ENCODE measurements at places on chromosomes 2 and 18.

DNA sequence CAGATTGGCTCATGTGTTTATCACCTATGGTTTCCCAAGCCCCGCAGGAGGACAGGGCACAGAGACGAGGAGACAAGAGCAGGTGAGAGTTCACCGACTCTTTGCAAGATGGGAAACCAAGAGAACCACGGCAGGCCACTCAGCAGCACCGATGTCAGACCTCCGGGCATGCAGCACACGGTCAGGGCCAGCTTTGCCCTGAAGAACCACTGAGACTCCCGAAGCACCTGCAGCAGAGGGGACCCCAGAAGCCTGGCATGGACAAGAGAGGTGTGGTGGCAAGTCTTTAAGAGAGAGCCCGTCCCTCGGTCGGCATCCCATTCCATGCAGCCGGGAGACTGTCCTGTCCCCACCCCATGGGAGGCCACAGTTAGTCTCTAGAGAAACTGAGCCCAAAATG lies 36.6 kb upstream of the TAF1B start:
- no peak for DNase-seq

GRCh38 chr2:198314559-198315153 lies 510.3 kb downstream of the PLCL1 start:
- DNase-seq = peak; percentile 49

GRCh38 chr2:15302154-15302553 lies 259.0 kb downstream of the NBAS start:
- no peak for DNase-seq

- DNase-seq = no peak
These were observed 79.7 kb downstream of the PDK1 start for GRCh38 chr2:172635548-172635947.

DNA sequence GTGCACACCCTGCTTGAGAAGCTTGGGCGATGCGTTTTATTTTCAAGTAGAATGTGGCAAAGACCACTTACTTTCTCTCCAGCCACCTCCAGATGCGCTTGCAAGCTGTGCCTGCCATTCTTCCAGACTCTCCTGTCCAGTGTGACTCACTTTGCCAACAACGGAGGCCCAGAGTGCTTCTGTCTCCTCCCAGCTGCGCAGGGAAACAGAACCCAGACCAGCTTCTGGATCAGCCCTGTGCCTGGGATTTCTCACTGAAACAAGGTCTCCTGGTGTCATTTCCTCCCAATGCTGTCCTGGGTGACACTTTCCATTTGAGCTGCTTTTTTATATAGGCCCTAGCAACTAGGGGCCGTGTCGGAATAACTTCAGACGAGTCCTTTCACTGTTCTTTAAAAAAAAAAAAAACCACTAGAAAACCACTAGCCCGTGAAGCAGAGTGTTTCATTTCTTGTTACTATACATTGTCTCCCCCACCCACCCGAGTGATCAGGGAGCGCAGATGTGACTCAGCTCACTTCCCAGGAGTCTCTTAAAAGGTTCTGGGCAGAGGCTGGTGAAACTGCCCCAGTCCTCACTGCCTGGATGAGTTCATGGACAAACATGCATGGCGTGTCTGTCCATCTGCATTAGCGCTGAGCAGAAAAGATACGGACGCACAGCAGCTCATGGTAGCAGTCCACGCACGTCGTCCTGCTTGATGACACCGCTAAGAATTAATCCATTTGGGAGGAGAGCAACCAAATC lies 25.3 kb upstream of the RPL31 start:
- no peak for DNase-seq

DNA sequence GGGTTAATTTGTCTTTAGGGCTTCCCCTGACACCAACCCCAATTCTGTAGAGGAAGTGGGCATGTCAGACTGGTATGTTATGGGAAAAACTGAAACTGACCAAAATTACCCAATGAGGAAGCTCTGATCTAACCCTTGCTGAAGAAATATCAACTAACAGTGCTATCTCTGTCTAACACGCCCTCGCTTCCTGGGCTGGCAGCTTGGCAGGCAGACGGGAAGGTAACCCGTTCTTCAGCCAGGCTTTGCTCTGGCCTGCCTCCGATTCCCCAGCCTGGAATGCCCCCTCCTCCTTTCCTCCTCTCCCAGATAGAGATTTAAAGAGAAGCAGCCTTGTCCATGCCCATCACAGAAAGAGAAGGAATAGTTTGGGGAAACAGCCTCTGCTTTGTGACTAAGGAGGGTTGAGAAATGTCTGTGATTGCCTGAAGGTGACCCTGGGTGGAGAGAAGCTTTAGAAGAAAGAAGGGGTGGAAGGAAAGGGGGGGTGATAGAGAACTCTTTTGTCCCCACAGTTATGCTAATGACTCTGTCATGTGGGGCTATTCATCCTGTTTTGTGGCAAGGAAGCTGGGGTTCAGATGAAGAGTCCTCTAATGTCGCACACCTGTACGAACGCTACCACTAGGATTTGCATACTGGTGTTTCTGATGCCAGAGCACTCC lies 15.4 kb downstream of the HK2 start:
- DNase-seq = no peak

DNA sequence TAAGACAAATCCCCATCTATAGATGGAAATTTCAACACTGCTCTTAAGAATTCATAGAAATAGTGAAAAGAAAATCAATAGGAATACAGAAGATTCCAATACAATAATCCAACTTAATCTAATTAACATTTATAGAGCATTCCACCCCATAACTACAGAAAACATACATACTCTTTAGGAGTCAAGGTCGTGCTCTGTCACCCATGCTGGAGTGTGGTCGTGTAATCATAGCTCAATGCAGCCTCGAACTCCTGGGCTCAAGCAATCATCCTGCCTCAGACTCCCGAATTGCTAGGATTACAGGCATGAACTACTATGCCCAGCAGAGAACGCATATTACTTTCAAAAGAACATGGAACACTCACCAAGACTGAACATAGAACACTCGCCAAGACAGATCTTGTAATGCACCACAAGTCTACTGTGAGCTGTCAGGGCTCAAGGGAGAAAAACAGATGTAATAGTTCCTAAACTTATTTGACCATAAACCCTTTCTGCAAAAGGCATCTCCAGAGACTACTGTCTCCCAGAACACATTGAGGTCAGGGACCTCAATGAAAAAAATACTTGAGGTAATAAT lies 14.1 kb downstream of the MEMO1 start:
- no peak for DNase-seq

DNA sequence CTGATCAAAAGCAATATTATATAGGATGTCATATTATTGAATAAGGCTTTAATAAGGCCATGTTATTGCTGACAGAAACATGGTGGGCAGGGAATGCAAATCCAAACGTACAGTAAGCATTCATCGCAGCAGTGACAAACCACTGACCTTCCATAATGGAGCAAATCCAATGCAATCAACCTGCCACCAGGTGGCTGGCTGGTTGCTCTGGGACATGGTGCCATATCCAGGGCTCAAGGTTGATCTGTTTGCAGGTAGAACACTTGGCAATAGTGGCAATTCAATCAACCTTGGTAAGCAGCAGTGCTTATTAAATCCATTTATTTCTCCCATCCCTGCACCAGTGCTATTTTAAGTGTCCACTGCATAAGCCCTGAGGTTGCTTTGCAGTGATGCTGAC lies 75.4 kb downstream of the CERKL start:
- no peak for DNase-seq

GRCh38 chr2:41024816-41025215 lies 572.9 kb upstream of the SLC8A1 start:
- DNase-seq = no peak

GRCh38 chr2:67858886-67859285 lies 203.9 kb downstream of the C1D start:
- DNase-seq = no peak

DNA sequence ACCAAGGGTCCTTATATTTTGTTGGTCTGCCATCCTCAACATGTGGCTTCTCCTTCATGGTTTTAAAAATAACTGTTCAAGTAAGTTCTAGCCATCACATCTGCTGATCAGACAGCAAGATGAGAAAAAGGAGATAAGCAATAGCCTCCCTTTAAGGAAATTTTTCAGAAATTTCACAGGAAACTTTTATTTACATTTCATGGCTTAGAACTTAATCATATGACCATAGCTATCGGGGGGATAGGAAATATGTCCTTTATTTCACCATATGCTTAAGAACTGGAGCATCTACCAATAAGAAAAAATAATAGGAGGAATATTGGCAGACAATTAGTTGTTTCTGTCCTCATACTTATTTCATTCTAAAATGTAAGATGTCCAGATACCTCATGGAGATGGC lies 16.2 kb downstream of the ATF2 start:
- DNase-seq = no peak

- DNase-seq = no peak
These were observed 6.5 kb downstream of the POU3F3 start for GRCh38 chr2:104860451-104860790.

DNA sequence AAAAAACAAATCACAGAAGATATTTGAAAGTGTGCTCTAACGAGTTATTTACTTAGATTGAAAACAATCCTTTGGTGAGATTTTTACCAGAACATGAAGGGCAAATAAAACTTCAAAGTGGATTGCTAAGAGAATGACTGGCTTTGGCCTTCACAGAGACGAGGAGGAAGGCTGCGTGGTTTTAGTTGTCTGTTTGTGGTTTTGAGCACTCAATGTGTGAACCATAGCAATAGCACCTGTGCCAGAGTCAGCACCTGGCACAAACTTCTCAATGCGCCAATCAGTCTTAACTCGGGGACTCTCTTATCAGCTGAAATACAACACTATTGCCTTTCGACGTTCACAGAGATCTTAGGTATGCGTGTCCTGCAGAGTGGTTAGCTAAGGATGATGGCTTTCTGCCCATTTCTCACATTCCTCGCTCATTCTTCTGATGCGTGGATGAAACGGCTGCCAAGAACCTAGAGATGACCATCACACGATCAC lies 70.0 kb downstream of the MBP start:
- no peak for DNase-seq

DNA sequence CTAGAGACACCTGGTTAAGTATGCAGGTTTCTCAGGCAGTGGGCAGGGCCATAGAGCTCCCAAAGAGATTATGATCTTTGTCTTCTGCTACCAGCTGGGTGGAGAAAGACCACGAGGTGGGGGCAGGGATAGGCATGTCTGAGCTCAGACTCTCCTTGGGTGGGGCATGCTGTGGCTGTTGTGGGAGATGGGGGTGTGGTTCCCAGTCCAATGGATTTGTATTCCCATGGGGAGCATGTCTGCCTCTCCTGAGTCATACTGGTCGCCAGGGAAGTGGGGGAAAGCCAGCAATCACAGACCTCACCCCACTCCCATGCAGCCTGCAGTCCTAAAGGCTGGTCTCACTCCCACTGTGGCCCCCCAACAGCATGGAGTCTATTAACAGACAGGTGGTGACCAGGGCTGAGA lies 31.4 kb upstream of the RHOB start:
- DNase-seq = no peak

DNA sequence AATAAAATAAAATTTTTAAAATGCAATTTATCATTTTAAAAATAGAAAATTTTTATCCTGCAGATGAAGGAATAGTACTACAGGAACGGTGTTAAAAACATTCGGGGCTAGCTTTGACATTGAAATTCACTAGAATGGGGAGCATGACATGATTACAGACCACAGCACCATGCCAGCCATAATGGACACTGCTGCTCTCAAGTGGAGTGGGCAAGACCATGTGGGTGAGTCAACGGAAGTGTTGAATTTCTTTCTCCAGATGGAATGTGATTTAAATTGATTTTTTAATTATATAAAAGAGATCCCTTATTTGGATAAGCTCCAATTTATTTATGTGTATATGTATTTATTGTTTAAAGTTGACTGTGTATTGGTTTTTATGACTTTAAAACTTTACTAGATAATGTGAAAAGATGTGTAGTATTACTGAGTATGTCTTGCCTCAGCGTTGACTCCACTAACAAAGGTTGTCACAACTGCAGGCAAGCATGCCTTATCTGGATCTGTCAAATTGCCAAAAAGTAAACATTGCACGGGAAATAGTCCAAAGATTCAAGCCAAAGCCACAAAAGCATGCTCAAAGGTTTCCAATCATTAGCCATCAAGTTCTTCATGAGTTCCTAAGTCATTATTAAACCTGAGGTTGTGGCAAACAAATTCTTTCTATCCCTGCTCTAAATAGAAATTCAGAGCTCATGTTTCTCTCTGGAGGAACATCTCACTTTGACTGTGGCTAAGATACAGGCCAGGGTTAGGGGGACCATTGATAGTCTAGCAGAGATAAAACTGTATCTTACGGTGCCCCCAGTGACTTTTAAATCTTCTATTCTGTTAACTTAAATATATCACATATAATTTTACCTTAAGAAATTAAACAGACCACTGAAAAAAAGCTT lies 536.9 kb downstream of the TMX3 start:
- peak; percentile 48 for DNase-seq

DNA sequence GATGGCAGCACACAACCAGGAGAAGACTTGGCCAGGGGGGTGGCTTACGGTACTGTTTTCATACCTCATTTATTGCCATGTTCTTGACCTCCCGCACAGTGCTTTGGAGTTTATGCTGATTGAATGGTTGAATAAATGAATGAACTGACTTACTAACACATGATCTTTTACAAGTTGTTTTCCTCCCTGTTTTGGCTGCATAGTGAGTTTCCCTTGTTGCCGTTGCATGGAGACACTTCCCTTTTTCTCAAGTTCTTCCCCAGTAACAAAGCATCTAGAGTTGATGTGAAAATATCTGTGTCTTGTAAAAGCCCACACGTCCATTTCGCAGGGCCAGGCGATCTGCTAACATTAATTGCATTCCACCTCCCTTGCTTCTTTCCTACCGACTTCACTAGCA lies 35.7 kb upstream of the RAB1A start:
- DNase-seq = no peak

GRCh38 chr2:205681401-205682238 lies 681 bp upstream of the NRP2 start:
- DNase-seq = peak; percentile 16

GRCh38 chr18:51686590-51686989 lies 489.1 kb upstream of the MEX3C start:
- no peak for DNase-seq

DNA sequence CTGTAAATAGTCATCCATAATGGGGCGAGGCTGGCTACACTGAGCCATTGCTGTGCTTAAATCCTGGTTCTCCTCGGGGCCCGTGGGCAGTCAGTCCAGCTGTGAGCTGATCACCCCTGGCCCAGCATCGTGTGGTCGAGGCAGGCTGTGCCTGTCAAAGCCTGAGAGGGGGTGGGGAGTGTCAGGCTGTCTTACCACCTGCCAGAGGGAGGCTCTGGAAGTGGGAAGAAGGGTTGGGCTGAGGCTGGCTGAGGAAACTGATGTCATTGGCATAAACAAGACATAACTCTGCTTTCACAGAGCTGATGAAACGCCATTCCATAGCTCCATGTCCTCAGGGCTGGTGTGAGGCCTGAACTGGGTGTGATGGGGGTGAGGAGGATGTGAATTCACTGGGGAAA lies 49.7 kb downstream of the KLHL29 start:
- DNase-seq = no peak

- DNase-seq = no peak
These were observed 101.7 kb upstream of the FZD7 start for GRCh38 chr2:201931951-201932350.

DNA sequence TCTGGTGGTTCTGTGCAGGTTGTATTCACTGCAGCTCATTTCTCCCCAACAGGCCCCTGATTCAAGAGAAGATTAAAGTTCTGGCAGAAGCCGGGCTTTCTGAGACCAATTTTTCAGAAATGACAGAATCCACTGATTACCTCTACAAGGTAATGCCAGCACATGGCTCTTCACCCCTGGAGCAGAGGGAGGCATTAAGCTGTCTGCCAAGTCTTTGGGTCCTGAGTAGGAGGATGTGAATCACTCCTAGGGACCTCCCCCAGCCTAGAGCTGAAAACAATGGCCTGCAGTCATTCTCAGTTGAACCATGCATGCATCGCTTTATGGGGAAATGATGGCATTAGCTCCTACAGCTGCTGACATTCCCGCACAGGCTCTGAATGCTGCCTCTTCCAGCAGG lies 20.5 kb upstream of the RPL37A start:
- no peak for DNase-seq

All from NCI-H1092 treated with DMSO at 0.1 percent for 48 hours (cell line).